ENCODE measurements at places on chromosomes 1 and 21.

GRCh38 chr1:229581485-229581884 is 23.0 kb upstream of the ABCB10 start:
- no peak for DNase-seq

DNA sequence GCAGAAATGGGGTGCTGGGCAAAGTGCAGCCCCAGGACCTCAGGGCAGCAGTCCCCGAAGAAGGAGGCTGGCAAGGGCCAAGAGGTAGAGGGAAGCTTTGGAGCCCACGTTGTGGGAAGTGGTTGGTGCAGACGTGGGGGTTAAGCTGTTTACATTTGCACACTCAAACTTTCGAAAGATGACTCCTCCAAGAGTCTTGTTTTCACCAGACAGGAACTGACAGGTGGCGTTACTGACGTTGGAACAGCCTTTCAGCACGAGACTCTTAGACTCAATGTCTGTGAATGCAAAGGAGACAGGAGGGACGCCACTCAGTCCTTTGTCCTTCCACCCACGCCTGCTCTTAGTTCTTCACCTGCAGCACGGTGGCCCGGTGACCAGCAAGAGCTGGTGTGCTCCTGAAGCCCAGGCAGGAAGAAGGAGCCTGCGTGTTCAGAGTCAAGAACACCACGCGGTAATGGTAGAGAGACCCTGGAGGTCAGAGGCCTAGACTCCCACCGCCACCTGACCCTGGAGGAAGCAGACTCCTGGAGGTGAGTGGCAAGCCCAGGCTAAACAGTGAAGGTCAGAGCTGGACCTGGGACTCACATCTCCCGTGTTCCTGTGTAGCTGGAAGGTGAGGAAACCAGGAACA is 15.9 kb downstream of the LYPD8 start:
- DNase-seq: no peak

DNA sequence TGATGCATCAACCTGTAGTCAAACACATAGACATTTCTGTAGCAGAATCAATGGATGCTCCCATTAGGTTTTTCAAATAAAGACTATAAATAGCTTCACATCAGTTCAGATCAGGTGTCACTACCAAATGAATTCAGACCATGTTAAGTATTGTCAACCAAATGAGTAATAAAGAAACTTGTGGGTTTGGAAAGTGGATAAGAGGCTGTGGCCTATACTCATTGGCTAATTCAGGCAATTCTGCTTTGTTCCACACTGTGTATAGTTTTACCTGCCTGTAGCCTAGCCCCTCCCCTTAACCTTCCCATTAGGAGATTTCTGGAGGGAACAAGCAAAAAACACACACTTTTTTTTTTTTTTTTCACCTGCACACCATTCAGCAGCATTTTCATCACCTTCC is 321.2 kb downstream of the HLX start:
- no peak for DNase-seq

DNA sequence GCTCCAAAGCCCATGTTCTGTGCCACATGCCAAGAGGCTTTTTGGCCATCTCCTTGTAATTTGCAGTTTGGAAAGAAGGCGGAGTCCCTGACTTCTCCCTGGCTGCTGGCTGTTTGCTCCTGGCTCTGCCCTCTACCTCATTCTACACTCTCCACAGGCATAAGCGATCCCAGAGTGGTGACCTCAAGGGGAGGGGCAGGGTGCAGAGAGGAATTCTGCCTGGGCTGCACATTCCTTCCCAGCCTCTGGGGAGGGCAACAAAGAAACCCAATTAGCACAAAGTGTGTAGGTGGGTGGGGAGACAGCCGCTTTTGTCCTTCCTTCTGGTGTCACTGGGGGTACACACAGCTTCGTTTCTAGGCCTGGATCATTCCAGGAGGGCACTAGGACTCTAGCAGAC is 95.3 kb downstream of the HIVEP3 start:
- DNase-seq: peak; percentile 10

GRCh38 chr1:218760601-218761570 is 412.8 kb upstream of the LYPLAL1 start:
- DNase-seq: no peak

DNA sequence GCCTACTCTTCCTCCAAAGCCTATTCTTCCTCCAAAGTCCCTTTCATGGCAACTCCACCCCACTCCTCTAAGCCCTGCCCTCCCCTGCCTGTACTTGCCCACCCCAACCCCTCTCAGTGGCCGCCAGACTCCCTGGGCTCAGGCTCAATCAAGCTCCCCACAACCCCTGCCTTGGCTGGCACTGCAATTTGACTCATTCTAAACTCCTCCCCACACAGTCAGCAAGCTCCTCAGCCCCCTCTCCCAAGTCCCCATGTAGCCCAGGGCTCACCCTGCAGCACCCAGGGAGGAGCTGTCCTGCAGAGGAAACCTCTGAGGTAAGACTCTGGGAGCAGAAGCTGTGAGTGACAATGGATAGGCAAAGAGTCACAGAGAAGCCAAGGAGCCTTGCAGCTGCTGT is 3.6 kb upstream of the VSIG8 start:
- DNase-seq: no peak

DNA sequence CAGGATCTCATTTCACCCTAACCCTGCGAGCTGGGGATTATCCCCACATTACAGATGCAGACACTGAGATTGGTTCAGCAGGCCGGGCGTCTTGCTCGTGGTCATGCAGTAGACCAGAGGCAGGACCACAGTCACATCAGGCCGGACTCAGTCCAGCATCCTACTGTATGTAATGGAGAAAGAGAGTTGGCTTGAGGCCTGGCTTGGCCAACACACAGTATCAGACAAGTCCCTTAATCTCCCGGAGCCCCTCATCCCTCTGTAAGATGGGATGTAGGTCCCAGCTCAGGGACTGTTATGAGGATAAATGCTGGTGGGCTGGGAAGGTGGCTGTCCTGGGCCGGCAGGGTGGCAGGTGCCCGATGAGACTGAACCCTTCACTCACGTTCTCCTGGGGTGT is 66.1 kb upstream of the ACTL8 start:
- no peak for DNase-seq

DNA sequence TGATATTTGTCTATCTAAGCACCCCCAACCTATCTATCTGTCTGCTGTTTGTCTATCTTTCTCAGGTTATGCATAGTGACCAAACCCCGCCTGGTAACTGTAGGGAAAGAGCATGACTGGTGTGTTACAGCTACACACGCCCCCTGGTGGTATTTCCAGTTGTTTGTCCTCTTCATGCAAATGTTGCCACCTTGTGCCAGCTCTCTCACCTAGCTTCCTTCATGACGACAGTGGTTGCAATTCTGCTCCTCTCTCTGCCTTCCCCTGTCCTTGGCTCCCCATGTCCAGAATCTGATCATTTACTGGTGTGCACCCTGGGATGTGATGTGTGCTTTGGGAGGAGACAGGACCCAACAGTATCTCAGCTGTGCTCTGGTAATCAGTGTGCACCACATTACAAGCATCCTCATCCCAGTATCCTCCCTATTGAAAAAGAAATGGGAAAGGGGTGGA is 8.1 kb upstream of the INKA2 start:
- DNase-seq: peak; percentile 46

DNA sequence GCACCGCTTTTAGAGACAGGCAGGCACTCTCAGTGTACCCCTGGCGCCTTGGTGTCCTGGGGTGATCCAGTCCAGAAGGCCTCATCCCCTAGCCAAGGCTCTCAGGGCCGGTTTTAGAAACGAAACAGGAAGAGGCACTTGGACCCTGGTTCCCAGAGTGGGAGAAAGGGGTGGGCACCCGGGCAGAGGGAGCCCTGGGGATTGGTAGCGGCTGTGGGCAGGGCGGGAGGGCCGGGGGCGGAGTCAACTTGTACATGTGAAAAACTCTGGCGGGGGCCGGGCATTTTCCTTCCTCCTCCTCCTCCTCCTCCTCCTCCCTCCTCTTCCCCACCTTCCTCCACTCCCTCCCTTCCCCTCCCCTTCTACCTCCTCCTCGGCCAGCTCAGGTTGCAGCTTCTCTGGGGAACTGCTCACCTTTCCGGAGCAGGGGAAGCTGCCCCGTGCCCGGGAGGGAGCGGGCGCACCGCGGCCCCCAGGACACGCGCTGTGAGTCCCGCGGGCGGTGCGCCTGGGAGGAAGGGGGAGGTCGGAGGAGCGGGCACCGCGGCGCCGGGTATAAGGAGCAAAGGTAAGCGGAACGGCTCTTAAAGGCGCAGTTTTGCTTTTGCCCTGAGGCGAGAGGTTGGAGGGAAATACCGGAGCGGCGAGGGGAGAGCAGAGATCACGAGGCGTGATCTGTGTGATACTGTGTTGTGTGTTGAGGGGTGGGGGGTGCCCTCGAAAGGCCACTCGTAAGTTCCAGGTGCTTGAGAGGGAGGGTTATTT is at the start of gene CDK18:
TSS of gene CDK18 (plus strand) at position 359 of the 765 bp plus-strand sequence. CDS start 18,499 bp downstream, outside the sequence.
- DNase-seq: peak; percentile 45

- DNase-seq: no peak
Measured at GRCh38 chr1:30397576-30397975, 325.8 kb downstream of the MATN1 start.

DNA sequence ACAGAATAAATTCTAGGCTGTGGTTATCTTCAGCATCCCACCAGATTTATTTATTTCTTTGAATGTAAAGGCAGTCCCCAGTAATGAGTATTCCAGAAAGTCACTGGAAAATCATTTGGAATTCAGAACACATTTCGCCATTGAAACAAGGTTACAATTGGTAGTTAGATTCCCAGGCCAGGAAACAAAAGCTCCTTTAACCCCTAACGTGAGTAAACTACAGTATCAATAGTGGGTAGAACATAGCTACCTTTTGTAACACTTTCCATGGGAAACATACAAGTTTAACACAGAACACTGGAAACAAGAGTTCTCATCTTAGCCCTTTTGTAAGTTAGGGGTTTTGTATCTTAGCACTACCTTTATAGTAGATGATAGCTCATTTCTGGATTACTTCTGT is 53.4 kb upstream of the BMP8A start:
- DNase-seq: no peak

DNA sequence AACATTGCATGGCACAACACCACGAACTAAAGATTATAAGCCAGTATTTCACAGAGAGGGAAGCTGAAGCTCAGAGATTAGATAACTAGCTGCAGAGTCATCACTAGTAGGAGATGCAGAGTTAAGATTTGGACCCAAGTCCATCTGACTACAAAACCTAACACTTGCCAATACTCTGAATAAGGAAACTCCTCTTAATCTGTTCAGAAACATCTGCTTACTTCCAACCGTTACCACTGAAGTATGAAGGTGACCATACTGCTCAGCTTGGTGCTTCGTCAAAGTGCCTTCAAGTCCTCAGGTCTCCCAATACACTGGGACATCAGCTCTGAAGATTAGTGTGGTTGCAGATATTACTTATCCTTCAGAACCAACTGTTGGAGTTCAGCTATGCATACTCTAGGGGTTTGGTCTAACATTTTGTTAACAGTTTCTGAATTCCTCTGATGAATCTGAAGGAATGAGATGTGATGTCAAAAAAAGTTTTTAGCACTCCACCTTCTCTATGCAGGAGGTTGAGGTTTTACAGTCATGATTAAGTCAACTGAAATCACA is 179.6 kb downstream of the TPR start:
- DNase-seq: no peak

GRCh38 chr1:204684571-204685235 is 835 bp downstream of the LRRN2 start:
- DNase-seq: peak; percentile 35

DNA sequence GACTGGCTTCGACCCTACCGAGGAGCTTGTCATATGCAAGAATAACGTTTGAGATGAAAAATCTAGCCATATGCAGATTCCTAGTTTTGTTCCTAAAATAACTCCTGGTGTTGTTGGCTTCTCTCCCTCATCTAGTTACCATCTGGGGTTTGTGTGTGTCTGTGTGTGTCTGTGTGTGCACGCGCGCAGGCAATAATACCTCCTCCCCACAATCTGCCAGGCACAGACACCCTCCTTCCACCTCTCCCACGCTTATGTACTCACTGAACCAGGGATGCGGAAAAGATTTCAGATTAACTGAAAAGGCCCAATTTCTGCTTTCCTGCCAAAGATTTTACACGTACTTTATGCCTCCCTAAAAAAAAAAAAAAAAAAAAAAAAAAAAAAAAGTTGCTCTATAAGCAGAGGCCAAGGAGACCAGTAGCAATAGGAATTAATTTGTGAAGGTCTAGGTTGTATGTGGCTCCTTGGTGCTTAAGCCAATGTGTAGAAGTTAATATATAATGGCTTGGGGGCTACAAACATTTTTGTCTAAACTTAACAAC is 452.7 kb downstream of the NUF2 start:
- no peak for DNase-seq

- no peak for DNase-seq
Measured at GRCh38 chr1:32755098-32755809, 52.7 kb upstream of the SYNC start.

- DNase-seq: no peak
Measured at GRCh38 chr21:38506661-38507281, 8.5 kb upstream of the ERG start.

- no peak for DNase-seq
Measured at GRCh38 chr1:18484721-18485120, 4.0 kb downstream of the KLHDC7A start.

DNA sequence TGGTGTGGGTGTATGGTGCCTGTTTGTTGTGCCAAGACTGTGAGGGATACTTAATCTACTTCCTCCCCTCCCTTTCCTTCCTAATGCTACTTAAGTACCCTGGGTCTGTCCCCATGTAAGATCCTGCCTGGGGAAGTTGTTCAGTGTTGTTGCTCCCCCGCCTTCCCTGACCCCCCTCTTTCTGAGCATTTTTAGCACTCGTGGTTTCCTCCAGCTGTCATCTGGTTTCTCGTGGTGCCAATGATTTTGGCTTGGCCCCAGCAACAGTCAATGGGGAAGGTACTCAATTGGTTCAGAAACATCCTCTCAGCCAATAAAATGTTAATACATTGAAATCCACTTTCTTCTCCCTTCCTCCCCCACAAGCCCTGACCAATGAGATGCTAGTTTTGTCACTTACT is 8.0 kb upstream of the B4GALT3 start:
- DNase-seq: no peak

- peak; percentile 70 for DNase-seq
Measured at GRCh38 chr1:3453891-3454810, at the start of gene ARHGEF16. TSS of gene ARHGEF16 (plus strand) at chr1:3454665. CDS start at chr1:3463085, 8,420 bp downstream.

- DNase-seq: no peak
Measured at GRCh38 chr1:17118268-17118667, 983 bp downstream of the PADI2 start.

GRCh38 chr1:15835205-15835740 is 12.2 kb upstream of the SPEN start:
- no peak for DNase-seq

- DNase-seq: peak; percentile 52
Measured at GRCh38 chr1:205670611-205671430, 9.5 kb downstream of the SLC45A3 start.

DNA sequence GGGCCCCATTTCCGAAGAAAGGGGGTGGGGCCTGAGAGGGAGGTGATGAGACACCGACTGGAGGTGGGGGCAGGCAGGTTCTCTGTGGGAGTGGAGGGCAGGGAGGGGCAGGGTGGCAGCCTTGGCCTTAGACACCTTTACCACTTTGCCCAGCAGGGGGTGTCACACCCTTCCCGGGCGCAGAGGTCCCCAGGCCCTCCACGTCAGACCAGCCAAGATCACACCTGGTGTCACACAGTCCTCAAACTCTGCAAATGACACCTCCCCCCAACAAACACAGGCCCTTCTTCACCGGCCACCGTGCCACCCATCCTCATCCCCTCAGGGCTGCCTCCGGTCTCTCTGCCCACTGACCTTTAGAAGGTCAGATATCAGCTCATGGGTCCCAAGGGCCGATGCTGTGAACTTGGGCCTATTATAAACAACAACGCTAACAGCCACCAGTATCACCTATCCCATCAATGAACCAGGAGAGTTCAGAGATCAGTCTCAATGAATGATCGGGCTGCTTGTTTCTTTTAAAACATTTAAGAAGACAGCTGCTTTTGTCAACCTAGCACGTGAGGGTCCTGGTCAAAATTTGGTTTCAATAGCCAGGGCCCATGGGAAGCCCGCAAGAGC is 103.9 kb downstream of the CASZ1 start:
- no peak for DNase-seq

- no peak for DNase-seq
Measured at GRCh38 chr21:42159560-42160110, 59.3 kb upstream of the ABCG1 start.
